Heart left ventricle (tissue), 16 donors: ENCODE measurements at places on chromosomes 13 and 19. TPM values are rescaled to one million over a fixed set of nuclear protein-coding genes. Genes with fewer than 3 reads are reported as not detected.

The CBARP gene
- total RNA-seq, result 2.2 TPM

The DAPK3 gene
- total RNA-seq, result 80.2 TPM

The SLITRK5 gene
- 0.08 TPM for total RNA-seq

The HCN2 gene
- 19.5 TPM for total RNA-seq

The RHPN2 gene
- 0.35 TPM for total RNA-seq

The KLHL1 gene
- not detected for total RNA-seq

The POSTN gene
- 8.7 TPM for total RNA-seq

The FFAR3 gene
- not detected for total RNA-seq

The XPO4 gene
- 20.0 TPM for total RNA-seq

The DENND1C gene
- 0.45 TPM for total RNA-seq

The NKPD1 gene
- 0.28 TPM for total RNA-seq

The SRRM5 gene
- not detected for total RNA-seq

The ZNF320 gene
- 8.8 TPM for total RNA-seq

The NUMBL gene
- total RNA-seq, result 9.9 TPM

The PODNL1 gene
- total RNA-seq, result 1.6 TPM

The RNF225 gene
- total RNA-seq, result not detected

The ZNF155 gene
- 7.5 TPM for total RNA-seq

The ACTMAP gene
- 4.2 TPM for total RNA-seq

The FFAR2 gene
- 0.28 TPM for total RNA-seq

The ZNF540 gene
- total RNA-seq, result 5.6 TPM

The TMC4 gene
- total RNA-seq, result not detected

The ZNF560 gene
- not detected for total RNA-seq

The PNMA8B gene
- total RNA-seq, result 0.47 TPM

The UBL5 gene
- 496 TPM for total RNA-seq

The RRAS gene
- 112 TPM for total RNA-seq

The GFY gene
- not detected for total RNA-seq

The DACH1 gene
- 1.8 TPM for total RNA-seq

The ZNF730 gene
- total RNA-seq, result not detected

The LRRC8E gene
- total RNA-seq, result 0.65 TPM

The APOC1 gene
- 3.5 TPM for total RNA-seq

The NLRP4 gene
- total RNA-seq, result not detected

The ZNF534 gene
- total RNA-seq, result 0.46 TPM

The ZNF600 gene
- 3.1 TPM for total RNA-seq

The TMEM255B gene
- 7.2 TPM for total RNA-seq

The ZNF254 gene
- 8.7 TPM for total RNA-seq

The IGFL2 gene
- total RNA-seq, result not detected

The TGFBR3L gene
- 9.8 TPM for total RNA-seq

The PRKCG gene
- total RNA-seq, result not detected

The FARSA gene
- 35.0 TPM for total RNA-seq

The IGFL3 gene
- total RNA-seq, result not detected

The TUBB4A gene
- total RNA-seq, result 0.54 TPM

The ZNF431 gene
- 4.6 TPM for total RNA-seq

The ZNF667 gene
- total RNA-seq, result 6.5 TPM

The ZNF541 gene
- total RNA-seq, result 1.4 TPM

The ZNF562 gene
- 23.0 TPM for total RNA-seq

The LINGO3 gene
- total RNA-seq, result not detected
